ENCODE measurements at places on chromosomes 12 and 14.

GRCh38 chr12:65968359-65968758, 144.1 kb downstream of the HMGA2 start:
- no peak for DNase-seq

DNA sequence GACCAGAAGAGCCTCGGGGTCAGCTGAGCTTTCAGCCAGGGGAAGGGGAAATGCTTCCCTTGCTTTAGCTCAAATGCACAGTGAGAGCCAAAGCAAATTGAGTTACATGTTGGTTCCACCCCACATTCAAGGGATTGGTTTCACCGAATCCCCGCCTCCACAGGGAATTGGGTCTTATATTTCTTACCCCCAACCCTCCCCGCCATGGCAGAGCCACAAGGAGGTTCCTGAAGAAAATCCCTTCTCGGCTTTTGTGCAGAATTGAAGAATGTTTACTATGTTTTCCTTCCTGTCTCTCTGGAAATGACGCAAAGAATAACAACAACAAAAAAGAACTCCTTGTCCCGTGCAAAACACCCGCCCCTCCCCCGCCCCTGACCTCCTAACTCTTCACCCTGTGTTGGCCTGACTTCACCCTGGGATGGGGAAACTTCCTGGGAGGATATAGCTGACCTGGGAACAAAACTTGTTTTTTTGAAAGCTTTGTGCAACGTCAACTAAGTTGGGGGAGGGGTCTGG, 21.9 kb upstream of the CIPC start:
- no peak for DNase-seq

DNA sequence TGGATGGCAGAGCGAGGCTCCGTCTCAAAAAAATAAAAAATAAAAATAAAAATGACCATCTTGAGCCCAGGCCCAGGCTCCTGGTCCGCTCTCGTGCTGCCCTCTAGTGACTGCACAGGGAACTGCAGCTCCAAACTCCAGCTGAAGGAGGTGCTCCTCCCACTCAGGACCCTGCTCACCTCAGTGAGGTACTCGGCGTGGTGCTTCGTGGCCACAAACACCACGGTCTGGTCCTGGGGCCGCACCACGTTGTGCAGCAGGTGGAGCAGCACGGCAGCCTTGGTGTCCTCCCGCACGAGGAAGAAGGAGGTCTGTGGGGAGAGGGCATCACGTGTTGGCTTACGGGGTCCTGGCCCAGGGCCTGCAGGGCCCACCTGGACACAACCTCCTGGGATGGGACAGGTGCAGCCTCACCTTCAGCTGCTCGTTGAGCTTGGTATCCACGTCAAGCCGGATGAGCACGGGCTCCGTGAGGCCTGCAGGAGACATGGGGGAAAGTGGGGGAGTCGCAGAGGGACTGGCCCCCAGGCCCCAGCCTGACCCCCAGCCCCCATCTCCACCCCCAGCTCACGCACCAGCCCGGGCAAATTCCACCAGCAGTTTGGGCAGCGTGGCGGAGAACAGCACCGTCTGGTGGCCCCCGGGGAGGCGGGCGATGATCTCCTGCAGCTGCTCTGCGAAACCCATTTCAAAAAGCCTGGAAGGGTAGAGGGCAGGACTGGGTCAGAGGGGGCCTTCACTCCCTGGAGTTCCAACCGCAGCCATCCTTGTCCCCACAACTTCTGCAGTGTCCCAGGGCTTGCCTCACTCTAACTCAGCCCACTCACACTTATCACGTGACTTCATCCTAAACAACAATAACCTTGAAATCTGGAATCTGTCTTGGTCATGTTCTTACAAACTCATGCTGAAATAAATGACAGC, 10.6 kb downstream of the DDX54 start:
- no peak for DNase-seq

DNA sequence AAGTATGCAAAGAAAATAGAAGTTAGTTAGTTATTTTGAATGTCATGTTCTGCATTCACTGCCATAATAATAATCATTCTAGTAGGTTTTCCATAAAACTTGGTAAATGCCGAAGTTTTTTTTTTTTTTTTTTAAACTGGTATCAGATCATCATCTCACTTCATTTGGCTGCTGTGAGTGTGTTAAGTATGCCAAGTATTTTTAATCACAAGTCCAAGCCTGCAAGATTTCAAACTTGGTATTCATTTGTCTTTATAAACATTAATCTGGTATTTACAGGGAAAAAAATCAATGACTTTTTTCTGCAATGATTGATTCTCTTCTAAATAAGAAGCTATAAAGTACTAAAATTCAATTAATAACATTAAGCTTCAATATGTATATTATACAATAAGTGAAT, 248.9 kb downstream of the CCDC59 start:
- no peak for DNase-seq

GRCh38 chr14:95087619-95088018, 69.7 kb downstream of the DICER1 start:
- DNase-seq, result no peak

GRCh38 chr12:118055865-118056773, 4.9 kb downstream of the WSB2 start:
- DNase-seq, result peak; percentile 72

Data from NCI-H1092 treated with DMSO at 0.1 percent for 48 hours (cell line).